ENCODE measurements at places on chromosomes 13 and 19.

DNA sequence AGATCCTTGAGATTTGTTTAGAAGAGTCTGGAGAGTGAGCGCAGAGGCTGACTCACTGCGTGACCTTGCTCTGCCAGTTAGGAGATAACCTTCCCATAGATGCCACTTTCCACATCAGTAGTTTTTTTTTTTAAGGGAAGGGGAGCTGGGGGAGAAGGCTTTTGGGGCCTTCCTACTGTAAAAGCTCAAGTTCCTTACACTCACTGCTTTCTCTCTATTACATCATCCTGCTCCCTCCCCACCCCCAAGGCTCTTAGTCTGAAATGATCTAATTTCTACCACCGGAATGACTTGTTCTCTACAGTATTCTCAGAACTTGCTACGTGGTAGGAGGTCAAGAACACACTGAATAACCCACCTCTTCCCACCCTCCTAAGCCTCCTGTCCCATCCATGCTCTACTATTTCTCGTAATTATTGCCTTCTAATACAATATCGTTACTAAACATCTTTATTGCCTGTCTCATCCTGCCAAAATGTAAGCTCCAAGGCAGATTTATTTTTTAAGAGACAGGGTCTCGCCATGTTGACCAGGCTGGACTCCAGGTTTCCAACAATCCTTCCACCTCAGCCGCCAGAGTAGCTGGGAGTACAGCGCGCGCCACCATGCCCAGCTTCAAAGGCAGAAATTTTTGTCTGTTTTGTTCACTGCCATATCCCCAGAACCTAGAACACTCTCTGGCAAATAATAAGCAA lies 1.2 kb downstream of the LONP1 start:
- peak; percentile 38 for DNase-seq

DNA sequence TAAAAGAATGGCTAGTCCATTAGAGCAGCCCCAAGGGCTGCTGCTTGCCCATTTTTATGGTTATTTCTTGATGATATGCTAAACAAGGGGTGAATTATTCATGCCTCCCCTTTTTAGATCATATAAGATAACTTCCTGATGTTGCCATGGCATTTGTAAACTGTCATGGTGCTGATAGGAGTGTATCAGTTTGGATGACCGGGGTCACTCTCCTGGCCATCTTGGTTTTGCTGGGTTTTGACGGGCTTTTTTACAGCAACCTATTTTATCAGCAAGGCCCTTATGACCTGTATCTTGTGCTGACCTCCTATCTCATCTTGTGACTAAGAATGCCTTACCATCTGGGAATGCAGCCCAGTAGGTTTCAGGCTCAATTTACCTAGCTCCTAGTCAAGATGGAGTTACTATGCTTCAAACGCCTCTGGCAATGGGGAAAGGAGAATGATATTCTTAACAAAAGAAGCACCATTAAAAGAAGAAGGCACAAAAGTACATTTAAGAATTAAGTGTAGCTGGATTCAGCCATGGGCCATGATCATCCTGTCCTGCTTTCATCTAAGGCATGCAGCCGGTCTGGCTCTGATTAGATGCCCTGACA lies 1156.0 kb downstream of the PCDH9 start:
- DNase-seq = no peak

DNA sequence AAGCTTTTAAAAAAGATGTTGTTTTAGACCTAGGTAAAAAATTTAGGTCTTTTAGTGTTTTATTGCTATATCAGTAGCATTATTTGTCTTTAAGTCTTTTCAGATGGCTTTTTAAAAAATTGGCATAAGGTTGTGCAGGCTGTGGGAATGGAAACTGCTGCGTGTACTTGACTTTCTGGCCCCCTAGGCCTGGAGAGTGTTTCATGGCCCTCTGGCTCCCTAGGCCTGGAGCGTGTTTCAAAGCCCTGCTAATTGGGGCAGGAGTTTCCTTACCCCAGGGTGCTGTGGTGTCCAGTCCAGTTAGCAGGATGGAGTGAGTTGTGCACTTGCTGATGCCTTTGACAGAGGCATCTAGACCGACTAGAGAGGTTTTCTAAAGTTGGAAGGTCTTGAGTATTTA lies 23.8 kb downstream of the PRAM1 start:
- no peak for DNase-seq

DNA sequence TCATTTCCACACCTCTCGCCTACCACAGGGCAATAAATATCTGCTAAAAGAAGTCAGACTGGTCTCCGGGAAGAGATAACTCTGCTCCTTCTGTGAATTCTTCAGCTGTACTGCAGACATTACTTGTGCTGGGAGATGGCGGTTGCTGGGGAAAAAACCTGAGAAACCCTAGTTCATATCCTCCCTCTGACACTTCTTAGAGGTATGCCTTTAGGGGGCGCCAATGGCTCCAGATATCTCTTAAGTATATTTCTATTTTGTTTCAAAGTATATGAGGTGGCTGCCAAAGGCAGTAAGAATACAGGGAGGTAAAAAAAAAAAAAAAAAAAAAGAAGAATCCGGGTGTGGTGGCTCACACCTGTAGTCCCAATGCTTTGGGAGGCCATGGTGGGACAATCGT lies 175.2 kb downstream of the PAN3 start:
- DNase-seq = no peak

GRCh38 chr13:82597747-82598146 lies 1284.5 kb downstream of the SLITRK1 start:
- no peak for DNase-seq

DNA sequence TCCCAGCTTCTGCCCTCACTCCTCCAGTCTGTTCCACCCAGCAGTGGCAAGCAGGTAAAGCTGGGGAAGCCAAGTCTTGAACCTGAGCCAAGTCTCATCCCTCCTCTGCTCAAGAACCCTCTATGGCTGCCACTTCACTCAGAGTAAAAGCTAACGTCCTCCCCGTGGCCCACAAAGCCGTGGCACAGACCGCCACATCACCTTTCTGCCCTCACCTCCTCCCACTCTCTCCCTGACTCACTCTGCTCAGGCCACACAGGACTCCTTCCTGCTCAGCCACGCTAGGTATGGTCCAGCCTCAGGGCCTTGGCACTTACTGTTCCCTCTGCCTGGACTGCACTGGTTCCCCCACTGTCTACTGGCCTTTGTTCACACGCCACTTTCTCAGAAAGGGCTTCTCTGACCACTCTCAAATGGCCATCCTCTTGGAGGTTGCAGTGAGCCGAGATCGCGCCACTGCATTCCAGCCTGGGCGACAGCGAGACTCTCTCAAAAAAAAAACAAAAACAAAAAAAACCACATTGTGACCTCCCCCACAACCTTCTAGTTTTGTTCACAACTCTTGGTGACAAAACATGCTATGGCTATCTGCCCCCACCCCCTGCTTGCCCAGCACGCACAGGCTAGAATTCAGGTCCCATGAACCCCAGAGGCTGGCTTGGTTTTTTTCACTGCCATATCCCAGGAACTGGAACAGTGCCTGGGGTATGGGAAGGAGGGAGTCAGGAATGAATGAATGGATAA lies 15.8 kb downstream of the NDUFB7 start:
- DNase-seq = no peak
